Activated naive CD4-positive, alpha-beta T cell (primary cell): ENCODE measurements at places on chromosomes 7 and 10.
A peak's percentile ranks its signal among the peaks of the same experiment; 100 is the strongest.

GRCh38 chr10:85858776-85859515 lies 507.6 kb downstream of the GRID1 start:
- DNase-seq: no peak

DNA sequence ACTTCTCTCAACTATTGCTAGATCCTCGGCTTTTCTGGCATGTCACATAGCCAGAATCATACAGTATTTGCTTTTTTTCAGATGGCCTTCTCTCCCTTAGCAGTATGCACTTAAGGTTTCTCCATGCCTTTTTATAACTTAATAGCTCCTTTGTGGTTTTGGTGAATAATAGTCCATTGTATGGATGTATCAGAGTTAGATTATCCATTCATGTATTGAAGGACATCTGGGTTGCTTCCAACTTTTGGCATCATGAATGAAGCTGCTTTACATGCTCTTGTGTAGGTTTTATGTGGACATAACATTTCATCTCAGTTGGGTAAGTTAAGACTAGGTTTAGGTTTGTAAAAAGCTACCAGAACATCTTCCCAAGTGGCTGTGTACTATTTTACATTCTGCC lies 4.6 kb downstream of the ATP5F1C start:
- no peak for DNase-seq

DNA sequence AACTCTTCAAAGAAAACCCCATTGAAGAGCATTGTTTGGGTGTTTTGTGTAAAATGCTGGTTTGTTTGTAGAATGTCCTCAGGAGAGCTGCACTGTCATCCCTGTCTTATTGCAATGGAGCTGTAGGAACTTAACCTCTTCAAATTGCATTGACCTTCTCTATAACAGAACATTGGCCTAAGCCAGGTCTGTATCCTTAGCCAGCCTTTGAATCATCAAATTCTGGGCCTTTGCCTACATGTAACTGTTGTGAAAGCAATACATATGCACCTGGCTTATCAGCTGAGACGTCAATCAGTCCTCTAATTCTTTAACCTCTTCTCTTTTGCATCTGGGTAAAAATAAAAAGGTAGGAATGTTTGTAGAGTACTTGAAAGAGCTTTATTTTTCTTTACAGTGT lies 196.0 kb downstream of the CSTF2T start:
- DNase-seq: no peak

DNA sequence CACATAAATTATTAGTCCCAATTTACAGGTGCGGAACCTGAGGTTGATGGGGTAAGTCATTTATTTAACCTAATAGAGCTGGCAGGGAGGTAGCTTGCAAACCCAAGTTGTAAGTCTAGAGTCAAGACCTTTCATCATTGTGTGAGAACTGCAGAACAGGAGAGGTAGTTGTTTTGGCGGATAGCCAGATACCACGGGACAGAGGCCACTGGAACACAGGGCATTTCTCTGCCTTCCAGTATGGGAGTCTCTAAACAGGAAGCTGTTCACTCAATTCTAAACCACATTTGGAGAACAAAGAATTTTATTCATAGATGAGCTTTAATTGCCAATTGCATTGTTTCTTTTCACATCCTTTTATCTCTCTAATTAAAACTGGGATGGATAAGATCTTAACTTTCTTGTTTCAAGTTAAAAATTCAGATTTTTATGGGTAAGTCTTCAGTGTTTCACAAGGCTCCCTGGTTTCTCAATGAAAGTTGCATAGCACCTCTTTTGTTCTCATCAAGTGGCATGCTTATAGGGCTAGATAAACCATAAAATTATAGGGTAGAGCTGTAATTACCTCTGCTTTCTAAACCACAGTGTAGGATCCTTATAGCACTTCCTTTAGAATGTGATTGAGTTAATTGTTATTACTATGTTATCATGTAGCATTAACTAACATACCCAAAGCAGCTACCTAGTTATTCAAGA lies 489.0 kb downstream of the GATA3 start:
- DNase-seq: no peak

DNA sequence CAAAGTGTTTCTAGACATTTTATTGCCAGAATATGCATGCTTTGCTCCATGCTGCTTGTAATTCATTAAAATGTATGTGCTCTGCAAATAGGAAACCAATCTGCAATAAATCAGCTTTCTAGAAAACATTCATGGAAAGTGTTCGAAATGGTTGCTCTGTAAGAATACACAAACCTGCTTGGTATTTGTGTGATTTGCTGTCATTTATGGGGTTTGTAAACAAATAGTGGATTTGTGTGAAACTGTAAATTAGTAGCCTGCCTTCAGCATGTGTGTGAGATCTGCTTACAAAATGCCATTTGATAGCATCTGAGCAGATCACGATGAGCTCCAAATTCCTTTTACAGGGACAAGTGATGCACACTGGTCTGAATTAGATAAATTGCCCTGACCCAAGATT lies 219.0 kb upstream of the CSTF2T start:
- no peak for DNase-seq

DNA sequence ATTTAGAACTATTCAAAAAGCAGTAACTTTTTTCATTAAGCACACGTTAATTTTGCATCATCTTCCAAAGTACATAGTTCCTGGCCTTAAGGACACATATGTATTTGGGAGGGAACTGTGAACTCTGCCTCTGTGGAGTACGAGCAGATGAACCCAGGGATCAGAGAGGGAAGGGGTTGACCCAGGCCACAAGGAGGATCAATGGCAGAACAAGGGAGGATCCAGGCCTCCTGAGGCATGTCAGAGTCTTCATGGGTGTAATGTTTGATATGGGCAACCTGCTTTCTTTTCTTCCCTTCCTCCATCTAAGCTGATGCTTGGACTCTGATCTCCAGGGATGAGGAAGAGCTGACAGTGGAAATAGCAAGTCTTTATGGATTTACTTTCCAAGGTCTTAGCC lies 164.0 kb downstream of the SH2D4B start:
- DNase-seq: no peak

GRCh38 chr7:6675807-6676405 lies 30.8 kb downstream of the ZNF12 start:
- no peak for DNase-seq

DNA sequence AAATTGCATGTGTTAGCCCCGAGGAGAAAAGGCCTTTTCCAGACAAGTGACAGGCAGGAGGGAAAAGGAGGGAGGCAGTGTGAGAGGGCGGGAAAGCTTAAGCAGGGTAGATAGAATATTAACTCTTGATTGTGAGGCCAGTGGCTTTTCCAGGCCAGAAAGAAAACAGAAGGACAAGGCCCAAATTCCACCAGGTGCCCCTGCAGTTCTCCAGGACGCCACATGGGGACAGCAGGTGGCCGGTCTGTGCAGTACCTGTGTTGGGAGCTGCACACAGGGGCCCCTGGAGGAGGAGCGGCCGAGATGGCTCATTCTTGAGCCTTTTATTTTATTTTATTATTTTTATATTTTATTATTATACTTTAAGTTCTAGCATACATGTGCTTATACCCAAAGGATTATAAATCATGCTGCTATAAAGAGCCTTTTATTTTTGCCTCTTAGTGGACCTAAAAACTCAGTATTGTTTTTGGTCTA lies 141.3 kb upstream of the KLF14 start:
- DNase-seq: peak; percentile 31
